ENCODE measurements at places on chromosomes 6 and 20.

- no peak for DNase-seq
These were observed 64.9 kb upstream of the OR14J1 start for GRCh38 chr6:29236634-29237033.

DNA sequence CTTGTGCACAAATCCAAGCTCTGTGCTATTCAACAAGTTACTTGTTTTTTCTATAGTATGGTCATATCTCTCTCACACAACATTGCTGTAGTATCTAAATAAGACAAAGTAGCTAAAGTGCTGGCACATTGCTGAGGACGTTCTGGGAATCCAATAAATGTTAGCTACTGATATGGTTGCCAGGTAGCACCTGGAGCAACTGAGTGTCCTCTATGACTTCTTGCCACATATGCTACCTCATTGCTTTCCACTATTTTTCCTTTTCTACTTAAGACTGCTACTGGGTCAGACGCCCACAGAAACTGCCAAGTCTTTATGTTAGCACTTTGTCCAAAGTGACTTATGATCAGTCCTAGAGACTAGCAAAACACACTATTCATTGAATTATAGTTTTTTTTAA lies 85.3 kb downstream of the SYCP2 start:
- DNase-seq: no peak

DNA sequence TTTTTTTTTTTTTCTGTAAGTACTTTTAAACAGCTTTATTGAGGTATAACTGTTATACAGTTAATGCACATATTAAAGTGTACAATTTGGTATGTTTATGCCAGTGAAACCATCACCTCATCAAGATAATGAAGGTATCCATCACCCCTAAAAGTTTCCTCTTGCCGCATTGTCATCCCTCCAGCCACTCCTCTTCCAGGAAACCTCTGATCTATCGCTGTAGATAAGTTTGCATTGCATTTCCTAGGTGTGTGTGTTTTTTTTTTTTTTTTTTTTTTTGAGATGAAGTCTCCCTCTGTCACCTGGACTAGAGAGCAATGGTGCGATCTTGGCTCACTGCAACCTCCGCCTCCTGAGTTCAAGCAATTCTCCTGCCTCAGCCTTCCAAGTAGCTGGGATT lies 3.1 kb downstream of the SLX4IP start:
- DNase-seq: no peak

DNA sequence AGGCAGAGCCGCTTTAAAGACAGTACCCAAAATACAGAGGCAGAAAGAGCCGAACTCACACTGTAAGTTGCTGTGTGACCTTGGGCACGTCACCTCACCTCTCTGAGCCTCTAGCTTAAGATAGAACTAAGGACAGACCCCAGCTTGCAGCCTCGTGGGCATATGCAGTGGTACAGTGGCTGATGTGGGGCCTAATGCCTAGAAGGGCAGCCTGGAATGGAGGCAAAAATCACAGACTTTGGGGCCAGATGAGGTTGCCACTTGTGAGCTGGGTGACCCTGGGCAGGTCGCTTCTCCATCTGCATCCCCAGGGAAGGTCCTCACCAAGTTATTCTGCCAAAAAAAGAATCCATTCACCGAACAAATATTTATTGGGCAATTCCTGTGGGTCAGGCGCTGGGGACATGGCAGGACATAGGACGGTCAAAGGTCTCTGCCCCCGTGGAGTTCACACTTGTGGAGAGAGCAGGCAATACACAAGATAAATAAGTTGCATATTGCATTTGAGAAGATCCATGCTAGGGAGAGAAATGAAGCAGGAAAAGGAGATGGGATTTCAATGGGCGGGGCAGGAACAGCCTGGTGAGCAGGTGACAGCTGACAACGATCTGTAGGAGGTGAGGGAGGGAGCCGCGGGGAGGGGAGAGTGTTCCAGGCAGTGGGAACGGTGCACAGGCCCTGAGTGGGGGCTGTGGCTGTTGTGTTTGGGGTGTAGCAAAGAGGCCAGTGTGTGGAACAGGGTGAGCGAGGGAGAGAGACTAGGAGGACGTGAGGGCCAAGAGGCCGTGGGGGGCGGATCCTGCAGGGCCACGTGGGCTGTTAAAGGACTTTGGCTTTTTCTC lies 115.2 kb downstream of the CEBPB start:
- no peak for DNase-seq

DNA sequence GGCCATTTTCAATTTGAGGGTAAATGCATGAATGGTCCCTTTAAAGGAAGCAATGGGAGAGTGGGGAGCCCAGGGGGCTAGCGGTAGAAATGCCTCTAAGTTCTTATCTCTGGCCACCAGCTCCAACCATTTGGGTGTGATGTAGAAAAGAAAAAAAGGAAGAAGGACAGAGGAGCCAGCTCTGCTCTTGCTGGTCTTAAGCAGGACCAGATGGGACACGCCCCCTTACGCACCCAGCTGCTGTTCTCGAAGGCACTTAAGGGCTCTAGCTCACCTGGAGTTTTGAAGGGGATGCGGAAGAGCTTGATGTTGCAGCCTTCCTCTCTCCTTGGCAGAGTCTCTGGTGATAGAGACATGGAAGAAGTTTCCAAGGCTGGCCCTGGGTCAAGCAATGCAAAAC lies 59.5 kb upstream of the RNF144B start:
- DNase-seq: no peak

DNA sequence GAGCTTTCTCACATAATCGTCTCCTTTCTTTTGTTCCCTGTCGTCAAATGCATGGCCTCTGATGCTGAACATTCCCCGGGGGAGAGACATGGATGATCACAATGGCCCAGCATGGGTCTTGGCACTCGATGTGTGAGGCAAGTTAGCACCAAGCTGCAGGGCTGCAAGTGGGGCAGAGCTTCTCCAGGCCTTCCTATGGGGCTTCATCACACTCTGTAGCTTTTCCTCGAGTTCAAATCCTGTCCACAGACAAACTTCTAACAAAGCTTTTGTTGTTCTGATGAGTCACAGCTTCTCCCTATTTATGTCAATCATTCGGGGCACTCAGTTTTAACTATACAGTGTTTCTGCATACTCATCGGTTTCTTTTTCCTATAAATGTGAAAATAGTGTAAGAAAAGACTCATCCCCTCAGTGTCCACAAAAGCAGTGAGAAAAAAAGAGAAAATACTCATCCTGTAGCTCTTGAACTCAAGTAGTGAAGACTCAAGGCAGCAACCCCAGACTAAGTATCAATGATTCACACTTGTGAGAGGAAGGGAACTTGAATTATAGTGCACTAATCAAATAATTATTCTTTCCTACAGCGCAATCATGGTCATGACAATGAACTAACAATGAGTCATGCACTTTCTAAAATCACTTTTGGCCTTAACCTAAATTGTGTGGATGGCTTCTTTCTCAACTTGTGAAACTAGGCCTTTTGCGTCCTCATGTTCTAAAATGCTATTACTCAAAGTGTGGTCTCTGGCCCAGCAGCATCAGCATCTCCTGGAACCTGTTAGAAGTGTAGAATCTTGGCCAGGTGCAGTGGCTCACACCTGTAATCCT lies 68.4 kb upstream of the NOX3 start:
- DNase-seq: no peak

DNA sequence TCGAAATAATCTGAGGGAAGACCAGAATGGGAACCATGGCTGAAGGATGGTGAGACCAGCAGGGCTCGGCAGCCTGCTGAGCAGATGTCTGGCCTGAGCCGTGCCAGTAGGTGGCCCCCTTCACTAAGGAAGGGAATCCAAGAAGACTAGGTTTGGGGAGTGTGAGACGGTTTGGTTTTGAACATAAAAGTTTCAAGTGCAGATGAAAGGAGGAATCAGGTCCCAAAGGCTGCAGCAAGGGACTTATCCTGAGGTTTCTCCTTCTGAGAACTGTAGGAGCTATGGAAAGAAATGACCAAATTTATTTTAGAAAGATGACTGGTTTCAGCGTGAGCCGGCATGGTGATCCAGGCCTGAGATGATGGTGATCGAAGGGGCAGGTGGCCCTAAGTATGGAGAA lies 4.6 kb upstream of the OSER1 start:
- DNase-seq: peak; percentile 60

GRCh38 chr6:24991810-24992467 lies 56.2 kb upstream of the RIPOR2 start:
- peak; percentile 58 for DNase-seq

DNA sequence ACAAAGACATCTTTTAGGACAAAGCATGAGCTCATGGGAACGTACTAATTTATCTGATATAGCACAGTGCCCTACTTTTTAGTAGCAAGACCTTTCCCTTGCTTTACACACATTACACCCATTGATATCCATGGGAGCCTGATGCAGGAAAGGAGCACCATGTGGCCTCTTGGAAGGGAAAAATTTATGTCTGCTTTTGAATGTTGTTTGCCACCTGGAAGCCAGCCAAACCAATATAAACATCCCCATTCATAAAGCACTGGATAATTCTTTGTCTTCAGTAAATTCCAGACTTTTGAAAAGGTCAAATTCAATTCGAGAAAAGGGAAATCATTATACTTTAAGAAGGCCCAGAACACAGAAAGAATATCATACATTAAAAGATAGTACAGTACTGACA lies 152.3 kb upstream of the BEND6 start:
- no peak for DNase-seq

GRCh38 chr6:5359417-5359816 lies 98.1 kb downstream of the FARS2 start:
- no peak for DNase-seq

DNA sequence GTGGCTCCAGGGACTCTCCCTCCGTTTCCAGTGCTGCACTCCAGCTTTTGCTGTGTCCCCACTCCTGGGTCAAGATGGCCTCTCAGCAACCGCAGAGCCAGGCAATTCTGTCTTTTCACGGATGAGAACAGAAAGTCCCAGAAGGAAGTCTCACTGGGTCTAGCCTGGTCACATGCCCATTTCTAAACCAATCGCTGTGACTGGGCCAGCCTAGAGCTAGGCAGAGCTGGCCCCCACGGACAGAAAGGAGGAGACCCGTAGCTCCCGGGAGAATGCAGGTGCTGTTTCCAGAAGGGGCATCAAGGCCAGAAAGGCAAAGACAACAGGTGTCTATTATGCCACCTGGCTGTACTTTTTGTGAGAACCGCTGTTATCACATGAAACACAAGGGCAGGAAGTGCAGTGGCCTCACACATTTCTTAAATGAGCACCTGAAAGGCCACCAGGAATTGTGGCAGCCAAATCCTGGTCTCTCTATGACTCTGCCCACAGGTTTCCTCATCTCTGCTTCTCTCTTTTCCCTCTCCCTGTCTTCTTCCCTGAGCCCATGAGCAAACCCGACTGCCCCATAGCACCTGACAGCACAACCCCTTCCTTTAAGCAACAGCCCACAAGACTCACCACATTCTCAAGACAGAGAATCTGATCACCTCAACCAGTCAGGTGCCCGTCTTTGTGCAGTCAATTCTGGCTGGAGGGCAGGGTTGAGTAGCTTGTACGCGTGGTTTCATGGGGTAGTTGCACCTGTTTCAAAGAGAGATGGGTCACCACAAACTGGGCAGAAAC lies 37.1 kb upstream of the B4GALT5 start:
- no peak for DNase-seq

DNA sequence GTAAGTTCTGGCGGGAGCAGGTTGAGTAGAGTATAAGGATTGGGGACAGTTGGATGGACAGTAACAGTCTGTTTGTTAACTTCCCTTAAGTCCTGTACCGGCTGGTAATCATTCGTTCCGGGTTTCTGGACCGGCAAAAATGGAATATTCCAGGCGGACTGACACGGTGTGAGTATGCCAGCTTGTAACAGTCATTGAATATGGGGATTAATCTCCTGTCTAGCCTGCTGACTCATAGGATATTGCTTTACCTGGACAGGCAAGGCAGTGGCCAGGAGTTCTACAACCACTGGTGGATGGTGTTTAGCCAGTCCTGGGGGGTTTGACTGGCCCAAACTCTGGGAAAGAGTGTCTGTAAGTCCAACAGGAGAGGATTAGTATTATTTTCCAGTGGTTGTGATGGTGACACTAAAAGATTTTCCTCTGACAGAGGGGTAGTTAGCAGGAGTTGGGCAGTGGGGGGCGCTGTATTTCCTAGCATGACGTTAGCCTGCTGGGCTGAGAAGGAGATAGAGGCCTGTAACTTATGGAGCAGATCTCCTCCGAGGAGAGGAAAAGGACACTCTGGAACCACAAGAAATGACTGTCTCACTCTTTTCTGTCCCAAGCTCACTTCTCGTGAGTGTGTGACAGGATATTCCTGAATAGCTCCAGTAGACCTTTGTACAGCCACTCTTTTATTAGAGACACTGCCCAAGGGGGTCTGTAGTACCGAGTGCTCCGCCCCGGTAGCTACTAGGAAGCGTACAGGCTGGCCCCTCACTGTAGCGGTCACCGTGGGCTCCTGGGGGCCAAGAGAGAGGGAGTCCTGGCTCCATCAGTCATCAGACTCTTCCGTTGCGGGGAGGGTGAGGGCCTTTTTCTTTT lies 152.2 kb downstream of the TRIM27 start:
- DNase-seq: no peak

GRCh38 chr6:816510-817084 lies 123.7 kb upstream of the EXOC2 start:
- DNase-seq: no peak
